Activated naive CD8-positive, alpha-beta T cell treated with anti-CD3 and anti-CD28 coated beads, Interleukin-2, amount 50 U/mL, for 24 hours (primary cell): ENCODE measurements at places on chromosomes 7 and 10.
A peak's percentile ranks its signal among the peaks of the same experiment; 100 is the strongest.

- peak; percentile 76 for DNase-seq
These were observed 94.0 kb upstream of the ZMIZ1 start for GRCh38 chr10:78974617-78975317.

DNA sequence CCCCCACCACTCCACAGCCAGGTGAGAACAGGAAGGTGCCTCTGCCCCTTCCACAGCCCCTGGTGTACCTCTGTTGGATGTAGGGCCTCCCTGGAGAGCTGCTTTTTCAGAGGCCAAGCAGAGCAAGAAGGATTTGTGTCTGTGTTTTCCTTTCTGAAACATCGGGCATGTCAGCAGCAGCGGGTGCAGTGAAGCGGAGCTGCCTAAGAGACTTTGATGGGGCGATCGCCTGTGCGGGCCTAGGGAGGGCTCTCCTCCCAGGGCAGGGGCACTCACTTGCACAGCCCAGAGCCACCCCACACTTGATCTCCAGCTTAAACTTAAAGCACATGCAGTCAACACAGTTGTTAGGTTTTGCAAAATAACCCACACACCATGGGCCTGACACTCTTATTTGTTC lies 324.7 kb downstream of the ACTR3B start:
- no peak for DNase-seq

DNA sequence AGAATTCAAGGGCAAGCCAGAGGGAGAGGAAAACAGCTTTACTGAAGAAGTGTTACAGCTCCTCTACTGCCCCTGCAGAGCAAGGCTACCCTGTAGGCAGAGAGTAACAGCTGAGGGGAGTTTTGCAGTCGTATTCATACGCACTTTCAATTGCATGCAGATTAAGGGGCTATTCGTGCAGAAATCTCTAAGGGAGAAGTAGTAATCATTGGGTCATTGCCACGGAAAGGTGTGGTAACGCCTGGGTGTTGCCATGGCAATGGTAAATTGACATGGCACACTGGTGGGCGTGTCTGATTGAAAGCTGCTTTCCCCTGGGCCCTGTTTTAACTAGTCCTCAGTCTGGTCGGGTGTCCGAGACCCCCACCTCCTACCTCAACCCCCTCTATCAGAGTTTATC lies 227.2 kb downstream of the NSUN6 start:
- no peak for DNase-seq

DNA sequence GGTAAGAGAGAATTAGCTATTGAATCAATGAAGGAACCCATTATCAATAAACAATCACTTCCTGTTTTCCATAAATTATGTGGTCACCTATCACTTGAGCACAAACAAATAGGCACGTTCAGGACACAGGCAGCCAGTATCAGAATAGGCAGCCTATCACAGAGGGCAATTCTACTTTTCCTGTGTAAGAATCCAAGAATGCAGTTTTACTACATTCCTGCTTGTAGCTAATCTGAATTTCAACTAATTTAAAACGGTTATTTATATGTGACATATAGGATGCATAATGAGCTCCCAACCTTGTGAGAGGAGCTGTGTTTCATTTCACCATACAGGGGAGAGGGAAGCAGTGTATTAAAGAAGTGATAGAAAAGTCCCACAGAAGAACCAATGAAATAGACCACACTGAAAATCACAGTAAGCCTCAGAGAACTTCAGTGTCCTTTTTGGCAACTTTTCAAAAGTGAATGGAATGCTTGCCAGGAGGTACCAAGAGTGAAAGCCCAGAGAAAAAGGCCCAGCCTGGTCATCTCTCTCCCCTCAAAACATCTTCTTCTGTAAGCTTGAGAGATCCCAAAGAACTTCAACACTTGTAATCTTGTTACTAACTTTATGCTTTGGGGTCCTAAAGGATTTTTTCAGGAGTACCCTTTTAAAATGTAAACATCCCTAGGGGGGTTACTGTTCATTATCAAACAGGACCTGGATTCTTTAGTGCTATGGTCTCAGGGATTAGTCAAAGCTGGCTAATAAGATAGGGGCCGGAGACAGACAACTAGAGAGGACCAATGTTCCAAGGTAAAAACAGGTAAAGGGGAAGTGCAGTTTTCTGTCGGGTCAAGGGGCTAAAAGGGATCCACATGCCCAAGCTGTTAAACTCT lies 1.3 kb downstream of the IMMP2L start:
- DNase-seq: no peak

GRCh38 chr7:31107106-31108090 lies 55.3 kb downstream of the ADCYAP1R1 start:
- no peak for DNase-seq

DNA sequence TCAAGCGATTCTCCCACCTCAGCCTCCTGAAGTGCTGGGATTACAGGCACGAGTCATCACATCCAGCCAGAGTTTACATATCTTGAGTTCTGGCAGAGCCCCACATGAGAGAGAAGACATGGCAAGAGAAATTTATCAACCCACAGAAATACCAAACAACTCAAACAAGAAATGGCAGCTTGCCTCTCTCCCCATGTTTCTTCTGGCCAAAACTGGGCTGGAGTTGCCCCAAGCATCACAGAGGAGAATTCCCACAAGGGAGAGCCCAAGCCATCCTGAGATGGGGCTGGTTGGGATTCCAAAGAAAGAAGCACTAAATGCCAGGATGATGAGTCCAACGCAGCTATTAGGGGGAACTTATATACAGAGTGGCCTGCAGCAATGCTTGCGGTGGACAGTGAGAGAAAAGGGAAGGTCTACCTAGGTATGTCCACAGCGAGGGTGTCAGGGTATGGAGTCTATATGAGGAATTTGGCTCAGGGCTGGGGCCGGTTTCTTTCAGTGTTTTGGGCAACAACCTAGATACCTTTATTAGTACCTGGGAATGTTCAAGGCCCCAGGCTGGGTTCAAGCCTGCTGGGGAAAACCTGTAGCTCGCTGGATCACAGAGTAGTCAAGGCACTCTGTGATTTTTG lies 14.5 kb upstream of the PAX4 start:
- no peak for DNase-seq

- DNase-seq: no peak
These were observed 17.9 kb downstream of the PLPP4 start for GRCh38 chr10:120474956-120475355.

DNA sequence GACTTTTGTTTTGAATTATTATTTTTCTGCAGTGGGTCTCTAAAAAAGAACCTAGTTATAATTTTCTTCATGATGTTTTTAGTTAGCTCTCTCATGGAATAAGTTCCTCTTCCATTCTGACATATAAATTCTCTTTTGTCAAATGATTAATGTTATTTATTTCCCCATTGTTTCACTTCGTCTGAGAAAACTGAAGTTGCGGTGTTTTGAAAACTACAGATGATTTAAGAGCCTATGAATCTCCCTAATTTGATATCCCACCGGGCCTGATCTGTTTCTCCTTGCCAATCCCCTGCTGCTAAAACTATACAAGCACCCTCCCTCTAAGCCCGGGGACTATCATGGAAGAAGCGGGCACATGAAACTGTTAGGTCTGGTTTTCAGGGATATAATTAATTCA lies 41.4 kb downstream of the HTR7 start:
- DNase-seq: no peak

DNA sequence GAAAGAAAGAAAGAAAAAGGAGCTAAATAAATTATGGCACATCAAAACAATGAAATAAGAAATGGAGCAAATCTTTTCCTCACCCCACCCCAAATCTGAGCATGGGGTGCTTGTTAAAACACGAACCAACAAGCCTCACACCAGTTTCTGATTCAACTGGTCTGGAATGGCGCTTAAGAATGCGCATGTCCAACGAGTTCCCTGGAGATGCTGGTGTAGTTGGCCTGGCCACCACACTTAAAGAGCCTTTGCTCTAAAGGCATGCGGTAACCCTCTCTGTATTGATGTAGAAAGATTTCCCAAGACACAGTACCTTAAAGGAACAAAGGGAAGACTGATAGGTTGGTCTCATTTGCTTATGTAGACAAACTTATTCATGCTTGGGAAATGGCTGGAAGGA lies 49.1 kb upstream of the STEAP1B start:
- DNase-seq: no peak

DNA sequence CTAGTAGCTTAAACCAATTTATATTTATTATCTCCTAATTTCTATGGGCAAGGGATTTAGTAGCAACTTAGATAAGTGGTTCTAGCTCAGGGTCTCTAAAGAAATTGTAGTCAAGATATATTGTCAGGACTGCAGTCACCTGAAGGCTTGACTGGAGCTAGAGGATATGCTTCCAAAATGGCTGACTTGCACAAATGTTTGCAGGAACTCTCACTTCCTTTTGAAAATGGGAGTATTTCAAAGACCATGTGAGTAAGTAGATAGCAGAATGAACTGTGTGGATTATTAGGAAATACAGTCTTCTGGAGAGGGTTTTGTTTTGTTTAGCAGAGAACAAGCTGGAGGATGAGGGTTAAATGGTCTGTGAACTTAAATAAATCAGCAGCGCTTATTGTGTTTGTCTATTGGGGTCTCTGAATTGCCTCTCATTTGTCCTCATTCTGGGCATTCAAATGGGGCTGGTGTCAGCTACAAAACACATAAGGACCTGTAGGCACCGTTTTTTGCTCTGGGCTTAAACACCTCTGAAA lies 524.6 kb downstream of the LRMDA start:
- DNase-seq: no peak

DNA sequence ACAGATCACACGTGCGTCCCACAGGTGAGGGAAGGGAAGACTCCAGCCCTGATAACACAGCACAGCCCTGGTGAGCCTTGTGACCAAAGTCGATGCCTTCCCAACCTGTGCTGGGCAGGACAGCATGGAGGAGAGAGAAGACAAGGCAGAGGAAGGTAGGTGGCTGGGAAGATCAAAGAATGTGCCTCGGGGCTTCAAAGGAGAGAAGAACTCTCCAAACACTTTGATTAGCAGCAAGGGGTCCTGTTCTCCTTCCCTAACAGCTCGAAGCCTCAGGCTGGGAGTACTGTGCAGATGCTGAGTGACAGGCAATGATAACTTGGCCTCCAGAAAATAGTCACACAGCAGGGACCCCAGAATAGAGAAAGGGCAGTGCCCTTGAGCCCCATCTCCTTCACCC lies 288.5 kb downstream of the TCERG1L start:
- no peak for DNase-seq

DNA sequence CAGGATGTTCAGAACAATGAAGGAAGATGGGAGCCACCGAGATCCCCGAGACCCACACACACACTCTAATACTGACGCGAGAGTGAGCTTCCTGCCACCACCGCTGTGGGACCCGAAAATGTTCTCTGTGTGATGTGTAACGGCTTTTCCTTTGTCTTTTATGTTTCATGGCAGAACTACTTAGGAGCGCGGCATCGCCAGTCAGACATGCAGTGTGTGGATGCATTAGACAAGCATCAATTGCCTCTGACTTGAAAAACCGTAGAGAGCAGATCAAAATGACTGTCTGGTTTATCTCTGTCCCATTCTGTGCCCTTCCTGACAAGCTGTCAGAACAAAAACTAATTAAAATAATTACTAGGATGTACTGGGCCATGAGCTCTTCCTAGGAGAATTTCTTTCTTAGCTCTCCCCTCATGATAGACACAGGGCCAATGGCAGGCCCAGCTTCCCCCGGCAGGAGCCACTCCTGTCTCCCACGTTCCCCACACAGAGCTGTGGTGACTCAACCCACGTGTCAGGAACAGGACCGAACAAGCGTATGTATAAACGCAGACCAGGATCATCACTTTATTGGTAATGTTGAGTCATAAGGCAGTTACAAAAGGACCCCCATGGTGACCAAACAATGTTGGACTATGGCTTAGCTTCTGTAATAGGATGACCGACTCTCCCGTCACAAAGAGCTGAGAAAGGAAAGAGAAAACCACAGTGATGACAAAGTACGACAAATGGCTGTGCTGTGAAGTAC lies 705.0 kb downstream of the PARD3 start:
- no peak for DNase-seq

DNA sequence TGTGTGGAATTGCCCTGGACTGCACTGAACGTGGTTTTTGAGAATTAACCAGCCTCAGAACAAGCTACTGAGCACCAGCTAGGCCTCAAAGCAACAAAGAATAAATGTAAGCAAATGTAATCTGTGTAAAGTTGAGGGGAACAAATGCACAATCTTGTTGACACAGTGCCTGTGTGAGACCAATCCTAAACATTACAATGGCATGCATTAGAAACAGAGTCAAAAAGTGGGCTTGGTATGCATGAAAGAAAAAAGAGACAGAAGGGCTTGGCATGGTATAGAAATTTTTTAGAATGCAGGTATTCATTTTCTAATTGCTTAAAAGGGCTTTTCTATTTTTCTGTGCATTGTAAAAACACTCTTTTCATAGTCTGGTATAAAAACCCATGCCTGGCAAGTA lies 224.3 kb downstream of the POU6F2 start:
- DNase-seq: no peak

DNA sequence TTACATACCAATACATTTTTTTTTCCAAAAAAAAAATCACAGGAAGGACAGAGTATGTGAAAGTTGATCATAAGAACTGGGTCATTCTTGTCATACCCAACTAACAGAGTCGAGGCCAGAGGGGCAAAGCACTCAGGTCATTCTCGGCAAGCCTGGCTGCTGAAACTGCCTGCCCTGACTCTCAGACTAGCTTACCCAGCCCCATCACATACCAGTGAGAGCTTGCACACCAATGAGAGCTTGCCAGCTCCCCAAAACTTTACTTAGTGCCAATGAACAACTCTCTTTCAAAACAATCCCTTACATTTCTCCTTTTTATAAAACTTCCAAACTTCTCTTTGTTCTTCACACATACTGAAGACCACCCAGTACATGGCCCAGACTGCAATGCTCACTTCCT lies 48.9 kb downstream of the VOPP1 start:
- no peak for DNase-seq

DNA sequence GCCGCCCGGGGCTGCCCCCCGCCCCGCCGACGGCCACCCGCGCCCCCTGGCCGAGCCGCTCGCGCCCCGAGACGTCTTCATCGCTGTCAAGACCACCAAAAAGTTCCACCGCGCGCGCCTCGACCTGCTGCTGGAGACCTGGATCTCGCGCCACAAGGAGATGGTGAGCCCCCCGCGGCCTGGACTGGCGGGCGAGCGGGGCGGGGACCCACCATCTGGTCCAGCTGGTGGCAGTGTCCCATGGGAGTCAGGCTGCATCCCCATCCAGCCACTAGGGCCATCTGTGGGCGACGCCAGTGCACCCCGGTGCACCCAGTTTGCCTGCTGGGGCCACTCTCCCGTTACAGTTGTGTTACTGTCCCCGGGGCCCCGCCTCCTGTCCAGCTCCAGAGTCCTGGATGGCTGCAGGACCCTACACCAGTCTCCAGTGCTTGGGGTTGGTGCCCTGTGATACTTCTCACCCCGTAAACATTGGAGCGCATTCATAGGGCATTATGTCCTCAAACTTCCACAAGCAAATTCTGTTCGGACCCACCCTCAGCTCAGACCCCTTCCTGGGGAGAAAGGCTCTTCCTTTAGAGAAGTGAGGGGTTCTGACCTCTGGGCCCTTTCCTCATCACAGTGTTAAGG lies 672 bp downstream of the LFNG start:
- peak; percentile 44 for DNase-seq

- no peak for DNase-seq
These were observed 8.8 kb upstream of the SFTPA1 start for GRCh38 chr10:79601939-79602338.

- DNase-seq: no peak
These were observed 64.6 kb downstream of the VOPP1 start for GRCh38 chr7:55507743-55508142.
